ENCODE measurements at places on chromosomes 7 and 10.

DNA sequence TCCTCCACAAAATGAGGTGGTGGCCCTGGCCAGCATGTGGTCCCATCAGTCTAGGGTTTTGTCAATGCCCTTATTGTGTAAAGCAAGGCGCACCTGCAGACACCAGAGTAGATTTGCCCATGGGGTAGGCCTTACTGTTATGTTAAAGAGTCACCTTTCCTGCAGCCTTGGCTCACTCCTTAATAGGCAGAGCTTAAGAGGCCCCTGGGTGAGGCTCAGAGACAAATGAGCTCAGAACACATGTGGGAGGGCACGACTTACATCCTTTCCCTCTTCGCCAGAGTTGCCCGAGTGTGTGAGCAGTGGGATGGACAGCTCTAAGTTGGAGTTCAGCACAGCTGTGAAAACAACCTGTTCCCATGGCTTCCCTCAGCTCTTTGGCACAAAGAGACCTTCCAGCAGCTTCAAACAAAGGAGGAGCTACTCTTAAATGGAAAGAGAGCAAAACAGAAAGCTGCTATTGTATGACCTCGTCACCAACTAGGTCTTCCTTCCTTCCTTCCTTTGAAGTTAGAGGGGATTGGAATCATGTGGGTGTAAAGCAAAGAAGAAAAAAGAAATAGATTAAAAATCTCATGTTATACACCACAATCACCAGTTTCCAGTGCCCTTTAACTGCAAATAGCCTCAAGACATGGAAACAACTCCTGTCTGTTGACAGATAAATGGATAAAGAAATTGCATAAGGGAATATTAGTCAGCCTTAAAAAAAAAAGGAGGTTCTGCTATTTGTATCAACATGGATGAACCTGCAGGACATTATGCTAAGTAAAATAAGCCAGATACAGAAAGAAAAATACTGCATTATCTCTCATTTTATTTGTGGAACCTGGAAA is 11.9 kb upstream of the XPNPEP1 start:
- no peak for DNase-seq

DNA sequence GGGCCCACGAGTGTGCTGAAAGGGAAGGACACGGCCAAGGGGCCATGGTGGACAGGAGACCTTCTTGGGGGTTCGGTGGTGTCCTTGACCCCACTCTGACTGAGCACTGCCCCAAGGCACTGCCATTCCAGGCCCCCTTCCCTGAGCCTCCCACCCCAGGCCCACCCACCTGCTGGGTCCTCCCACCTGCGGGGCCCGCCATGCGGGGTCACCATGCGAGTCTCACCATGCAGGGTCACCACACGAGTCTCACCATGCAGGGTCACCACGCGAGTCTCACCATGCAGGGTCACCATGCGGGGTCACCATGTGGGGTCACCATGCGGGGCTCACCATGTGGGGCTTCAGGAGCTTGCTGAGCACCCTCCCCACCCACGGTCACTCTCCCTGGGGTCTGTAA is 76.3 kb downstream of the LHPP start:
- no peak for DNase-seq

GRCh38 chr7:77537136-77537777 is at the start of gene PTPN12:
PTPN12 (plus strand) TSS chr7:77537295; CDS start chr7:77537547, 252 bp downstream.
- no peak for DNase-seq

DNA sequence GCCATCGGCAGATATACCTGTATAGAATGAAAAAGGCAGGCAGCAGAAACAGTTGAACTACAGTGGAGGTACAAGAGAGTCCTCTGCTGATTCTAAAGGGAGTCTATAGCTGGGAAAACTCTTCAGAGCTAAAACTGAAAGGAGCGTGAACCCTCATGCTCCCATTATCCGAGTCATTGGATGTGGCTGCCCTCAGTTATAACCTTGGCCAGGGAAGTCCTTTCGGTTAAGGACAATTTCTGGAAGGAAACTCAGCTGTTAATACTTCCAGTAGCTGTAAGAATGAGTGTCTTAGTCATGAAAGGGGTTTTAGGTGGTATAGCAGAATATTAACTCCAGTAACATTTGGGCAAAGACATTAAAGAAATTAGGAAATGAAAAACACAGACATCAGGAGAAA is 14.6 kb upstream of the GNAT3 start:
- no peak for DNase-seq

DNA sequence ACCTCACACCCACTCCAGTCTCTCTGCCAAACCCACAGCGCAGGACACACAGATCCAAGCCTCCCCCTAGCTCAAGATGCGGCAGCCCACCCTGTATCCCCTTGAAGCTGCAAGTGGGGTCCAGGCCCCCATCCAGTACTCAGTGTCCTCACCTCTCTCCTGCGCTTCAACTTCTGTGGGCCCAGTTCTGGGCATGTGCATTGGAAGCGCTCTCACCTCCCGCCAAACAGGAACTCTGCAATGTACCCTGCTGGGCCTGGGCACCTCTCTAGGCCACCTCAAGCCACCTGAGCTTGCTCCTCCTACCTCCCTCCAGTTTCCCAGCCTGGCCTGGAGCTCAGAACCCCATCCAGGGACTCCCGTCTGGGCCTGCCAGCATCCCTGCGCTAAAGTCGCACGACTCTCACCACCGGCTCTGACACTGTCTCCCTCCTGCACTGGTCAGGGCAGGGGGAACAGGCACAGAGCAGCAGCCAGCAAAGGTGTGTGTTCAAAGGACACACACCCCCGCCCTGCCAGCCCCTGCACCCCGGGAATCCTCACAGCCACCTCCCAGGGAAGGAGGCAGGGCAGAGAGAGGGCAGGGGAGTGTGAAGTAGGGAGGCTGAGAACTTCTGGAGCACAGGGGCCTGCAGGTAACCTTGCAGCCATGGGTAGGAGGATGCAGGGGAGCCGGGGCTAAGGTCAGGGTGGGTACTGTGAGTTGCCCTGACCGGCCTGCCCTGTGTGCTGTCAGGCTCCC is 51.7 kb upstream of the MSMB start:
- DNase-seq: no peak

DNA sequence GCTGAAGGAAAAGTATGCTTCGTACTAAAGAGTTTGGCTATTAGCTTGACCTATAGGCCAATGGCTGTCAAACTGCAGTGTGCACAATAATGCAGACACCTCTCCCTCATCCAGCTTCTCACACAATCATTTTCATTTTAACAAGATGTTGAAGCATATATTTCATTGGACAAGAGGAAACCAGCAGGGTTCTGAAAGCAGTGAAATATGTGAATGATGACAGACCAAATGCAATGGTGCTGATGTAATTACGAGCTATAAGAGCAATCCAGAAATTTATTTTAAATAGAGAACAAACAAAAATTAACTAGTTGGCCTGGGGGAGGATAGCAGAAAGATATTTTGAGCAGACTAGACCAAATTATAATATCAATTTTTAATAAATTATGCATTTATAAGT is 331.5 kb upstream of the AKR1E2 start:
- no peak for DNase-seq

DNA sequence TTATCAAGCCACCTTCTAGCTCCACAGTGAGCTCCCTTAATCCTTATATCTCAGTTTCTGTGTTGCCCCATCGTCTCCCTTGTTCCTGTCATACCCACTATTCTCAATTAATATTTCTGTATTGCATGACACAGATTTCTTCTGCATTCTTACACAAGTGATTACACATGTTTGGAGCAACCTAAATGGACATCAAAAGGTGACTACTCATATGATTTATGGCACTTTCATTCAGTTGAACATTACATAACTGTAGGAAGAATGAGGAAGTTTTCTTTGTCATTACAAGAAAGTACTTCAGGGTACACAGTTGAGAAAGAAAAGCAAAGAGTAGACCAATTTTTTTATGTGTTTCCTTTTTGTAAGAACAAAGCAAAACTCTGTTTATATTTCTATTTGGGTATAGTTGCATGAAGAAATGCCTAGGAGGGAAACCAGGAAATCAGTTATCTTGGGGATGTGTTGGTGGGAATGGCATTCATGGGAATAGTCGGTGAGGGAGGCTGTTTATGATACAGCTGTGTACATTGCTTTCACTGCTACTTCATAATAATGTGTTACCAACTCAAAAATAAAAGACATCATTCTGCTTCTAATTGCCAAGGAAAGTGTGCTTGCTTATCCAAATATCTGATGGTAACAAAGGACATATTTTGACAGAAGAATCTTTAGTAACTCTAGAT is 23.6 kb upstream of the PRSS37 start:
- DNase-seq: no peak

DNA sequence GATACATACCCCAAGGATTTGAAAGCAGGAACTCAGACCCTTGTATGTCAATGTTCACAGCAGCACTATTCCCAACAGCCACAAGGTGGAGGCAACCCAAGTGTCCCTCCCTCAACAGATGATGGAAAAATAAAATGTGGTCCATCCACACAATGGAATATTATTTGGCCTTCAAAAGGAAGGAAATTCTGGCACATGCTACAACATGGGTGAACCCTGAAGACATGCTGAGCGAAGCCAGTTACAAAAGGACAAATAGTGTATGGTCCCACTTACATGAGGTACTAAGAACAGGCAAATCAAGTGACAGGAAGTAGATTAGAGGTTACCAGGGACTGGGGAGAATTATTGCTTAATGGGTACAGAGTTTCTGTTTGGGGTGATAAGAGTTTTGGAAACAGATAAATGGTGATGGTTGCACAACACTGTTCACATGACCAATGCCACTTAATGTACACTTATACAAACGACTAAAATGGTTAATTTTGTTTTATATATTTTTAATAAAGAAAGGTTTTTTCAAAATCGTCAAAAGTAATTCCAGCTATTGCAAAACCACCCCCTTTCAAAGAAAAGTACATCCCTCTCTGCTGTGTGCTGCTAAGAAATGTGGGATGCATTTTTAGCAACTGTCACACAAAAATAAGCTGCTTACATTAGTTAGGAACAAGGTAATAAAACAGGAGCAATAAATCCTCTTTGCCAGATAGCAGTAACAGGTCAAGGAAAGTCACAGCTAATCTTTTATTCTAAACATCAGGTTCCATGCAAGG is 85.7 kb downstream of the GRB10 start:
- DNase-seq: no peak

DNA sequence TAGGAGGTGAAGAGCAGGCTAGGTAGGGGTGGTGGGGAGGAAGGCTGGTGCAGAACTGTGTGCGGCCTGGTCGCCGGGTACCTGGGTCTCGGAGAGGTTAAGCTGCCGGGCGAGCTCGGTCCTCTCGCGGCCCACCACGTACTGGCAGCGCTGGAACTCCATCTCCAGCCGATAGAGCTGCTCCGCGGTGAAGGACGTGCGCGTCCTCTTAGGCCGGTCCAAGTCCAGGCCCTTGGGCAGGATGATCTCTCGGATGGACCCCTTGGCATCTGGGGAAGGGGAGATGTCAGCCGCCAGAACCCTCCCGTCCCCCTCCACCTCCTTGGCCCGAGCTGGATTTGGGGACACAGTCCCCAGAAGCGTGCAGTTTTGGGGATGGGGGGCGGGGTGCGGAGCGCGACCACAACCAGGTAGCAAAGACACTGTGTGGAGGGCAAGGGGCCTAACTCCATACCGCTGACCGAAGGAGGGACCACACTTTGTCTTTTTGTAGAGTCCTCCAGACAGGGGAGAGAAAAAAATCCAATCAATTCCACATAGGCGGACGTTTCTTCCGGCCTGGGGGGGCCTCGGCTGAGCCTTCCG is 1.6 kb downstream of the VAX1 start:
- DNase-seq: no peak

DNA sequence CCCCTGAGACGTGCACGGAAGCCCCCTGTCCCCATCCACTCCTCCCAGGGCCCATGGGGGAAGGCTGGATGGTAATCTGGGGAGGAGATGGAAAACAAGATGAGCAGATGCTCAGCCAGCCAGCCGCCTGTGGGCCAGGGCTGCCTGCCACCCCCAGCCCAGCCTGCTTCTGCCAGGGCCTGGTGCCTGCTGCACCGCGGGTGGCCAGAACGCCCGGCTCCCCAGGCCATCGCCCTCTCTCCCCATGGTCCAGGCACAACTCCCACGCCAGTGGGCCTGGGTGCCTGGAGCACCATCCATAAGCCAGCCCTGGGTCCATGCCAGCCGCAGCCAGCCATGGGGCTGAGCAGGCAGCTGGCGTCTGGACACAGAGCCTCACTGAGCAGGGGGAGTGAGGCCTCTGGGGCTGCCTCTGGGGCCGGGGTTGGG is 57.2 kb upstream of the ELN start:
- DNase-seq: no peak

DNA sequence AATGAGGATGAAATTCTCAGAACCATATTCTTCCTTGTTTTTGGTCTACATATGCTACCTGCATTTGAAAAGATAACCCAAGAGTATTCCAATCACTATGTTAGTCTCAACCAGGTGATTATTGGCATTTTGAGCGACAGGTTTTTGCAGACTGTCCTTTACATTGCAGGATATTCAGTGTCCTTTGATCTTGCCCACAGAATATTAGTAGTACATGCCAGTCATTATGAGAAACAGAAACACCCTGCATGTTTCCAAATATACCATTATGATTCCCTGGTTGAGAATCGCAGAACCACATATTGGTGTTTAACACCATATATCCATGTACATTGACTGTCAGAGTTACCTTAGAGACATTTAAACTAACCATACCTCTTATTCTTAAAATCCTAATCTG is 30.6 kb downstream of the TMEM243 start:
- DNase-seq: no peak

GRCh38 chr10:119509909-119510451 is 32.5 kb downstream of the RGS10 start:
- no peak for DNase-seq

GRCh38 chr10:614139-614711 is 75.2 kb downstream of the DIP2C start:
- no peak for DNase-seq

GRCh38 chr10:62136931-62137330 is 131.7 kb downstream of the RTKN2 start:
- no peak for DNase-seq

DNA sequence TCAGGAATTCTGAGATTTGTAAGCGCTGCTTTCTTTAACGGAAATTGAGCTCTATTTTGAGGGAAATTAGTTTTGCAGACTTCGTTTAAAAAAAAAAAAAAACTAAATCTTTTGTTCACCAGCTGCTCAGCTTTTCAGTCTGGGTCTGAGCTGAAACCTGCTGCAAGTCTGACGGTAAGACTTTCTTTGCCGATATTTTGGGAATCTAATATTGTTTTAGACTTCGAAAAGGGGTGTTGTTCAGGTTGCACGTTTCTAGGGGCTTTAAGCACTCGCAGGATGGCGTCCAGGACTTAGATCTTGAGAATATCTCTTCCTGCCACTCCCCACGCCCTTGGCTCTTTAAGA is 1.8 kb upstream of the MEOX2 start:
- no peak for DNase-seq
